ENCODE measurements at places on chromosomes 1 and 21.
A peak's percentile ranks its signal among the peaks of the same experiment; 100 is the strongest.

GRCh38 chr1:12174924-12175810, 8.4 kb downstream of the TNFRSF1B start:
- DNase-seq: peak; percentile 79

DNA sequence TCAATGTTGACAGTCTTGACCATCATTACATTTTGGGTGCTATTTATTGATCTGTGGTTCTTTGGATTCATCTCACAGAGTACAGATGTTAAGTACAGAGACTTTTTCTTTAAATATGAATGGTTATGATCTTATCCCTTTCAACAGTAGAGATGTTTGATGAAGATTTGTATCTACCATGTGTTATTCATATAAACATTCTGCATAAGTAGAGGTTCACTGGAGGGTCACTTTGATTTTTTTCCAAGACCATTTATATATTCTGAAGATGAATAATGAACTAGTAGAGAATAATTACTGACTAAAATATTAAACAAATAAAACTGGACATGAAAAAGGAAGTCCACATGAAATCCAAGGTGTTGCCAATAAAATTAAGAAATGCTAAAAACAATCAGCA, 28.6 kb upstream of the HUNK start:
- no peak for DNase-seq

GRCh38 chr1:183138301-183138700, 47.8 kb upstream of the LAMC2 start:
- DNase-seq: no peak

DNA sequence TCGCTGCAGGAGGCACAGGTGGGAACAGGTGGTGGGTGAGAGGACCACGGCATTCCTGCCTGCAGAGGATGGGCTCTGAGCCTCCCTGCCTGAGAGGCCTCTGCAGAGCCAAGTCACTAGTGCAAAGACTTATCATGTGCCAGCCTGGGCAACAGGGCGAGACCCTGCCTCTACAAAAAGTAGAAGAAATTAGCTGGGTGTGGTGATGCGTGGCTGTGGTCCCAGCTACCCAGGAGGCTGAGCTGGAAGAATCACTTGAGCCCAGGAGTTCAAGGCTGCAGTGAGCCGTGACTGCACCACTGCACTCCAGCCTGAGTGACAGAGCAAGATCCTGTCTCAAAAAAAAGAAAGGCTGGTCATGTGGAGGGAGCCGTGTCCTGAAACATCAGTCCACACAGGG, 46.4 kb downstream of the PKNOX1 start:
- no peak for DNase-seq

- DNase-seq: no peak
These were observed 917.9 kb upstream of the B3GALT2 start for GRCh38 chr1:194104247-194104844.

DNA sequence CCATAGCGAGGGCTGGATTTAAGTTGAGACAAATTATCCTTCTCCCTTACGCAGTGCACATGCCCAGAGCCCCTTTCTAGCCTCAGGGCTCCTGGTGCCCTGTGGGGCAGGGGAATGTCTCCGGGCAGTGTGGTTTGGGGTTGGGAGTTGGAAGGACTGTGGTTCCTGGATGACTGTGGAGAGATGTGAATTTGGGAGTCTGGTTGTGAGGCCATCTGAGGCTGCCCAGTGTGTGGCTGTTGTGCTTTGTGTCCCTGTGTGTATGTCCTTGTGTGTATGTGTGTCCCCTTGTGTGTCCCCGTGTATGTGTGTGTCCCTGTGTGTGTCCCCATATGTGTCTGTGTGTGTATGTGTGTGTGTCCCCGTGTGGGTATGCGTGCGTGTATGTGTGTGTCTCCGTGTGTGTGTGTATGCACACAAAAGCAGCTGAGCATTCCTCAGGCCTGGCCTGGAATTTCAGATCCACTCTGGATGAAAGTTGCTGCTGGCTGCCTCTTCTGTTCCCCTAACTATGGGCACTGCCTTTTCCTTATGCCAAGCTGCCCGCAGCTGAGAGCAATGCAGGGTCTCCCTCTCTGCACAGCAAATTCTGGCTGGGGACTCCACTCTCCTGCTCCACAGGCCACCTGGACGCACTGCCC, 65.4 kb downstream of the UBIAD1 start:
- no peak for DNase-seq

DNA sequence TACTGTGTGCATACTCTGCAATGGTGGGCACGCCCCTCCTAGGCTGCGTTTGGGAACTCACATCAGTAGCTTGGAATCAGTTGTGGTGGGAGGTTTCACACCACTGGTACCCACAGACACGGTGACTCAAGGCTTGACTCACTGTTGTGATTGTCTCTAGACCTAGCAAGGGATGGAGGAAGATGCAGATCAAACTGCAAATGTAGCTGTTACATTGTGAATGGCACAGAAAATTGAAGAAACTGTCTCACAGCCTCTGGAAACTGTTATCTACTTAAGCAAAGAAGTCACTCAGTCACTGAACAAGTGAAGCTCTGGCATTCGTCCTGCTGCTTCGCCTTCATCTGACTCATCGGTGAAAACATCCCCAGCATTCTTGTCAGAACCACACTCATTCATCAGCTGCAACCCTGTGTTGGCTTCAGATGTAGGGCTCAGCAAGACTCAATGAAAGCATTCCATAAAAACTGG, 59.5 kb downstream of the POFUT2 start:
- no peak for DNase-seq

GRCh38 chr1:154736841-154737240, 128.9 kb upstream of the ADAR start:
- peak; percentile 70 for DNase-seq

GRCh38 chr1:175237389-175237788, 44.8 kb upstream of the KIAA0040 start:
- no peak for DNase-seq

DNA sequence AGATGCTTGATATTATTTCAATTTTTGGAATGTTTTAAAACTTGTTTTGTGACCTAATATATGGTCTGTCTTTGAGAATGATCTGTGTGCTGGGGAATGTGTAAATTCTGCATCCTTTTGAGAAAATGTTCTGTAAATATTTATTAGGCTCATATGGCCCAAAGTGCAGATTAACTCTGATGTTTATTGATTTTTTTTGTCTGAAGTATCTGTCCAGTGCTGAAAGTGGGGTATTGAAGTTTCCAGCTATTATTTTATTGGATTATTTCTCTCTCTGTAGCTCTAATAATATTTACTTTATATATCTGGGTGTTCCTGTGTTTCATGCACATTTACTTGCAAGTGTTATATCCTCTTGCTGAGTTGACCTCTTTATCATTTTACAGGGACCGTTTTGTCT, 1397.2 kb downstream of the PLA2G4A start:
- no peak for DNase-seq

GRCh38 chr1:243598433-243598832, 251.6 kb downstream of the AKT3 start:
- peak; percentile 74 for DNase-seq

GRCh38 chr1:43172527-43172972, 420 bp downstream of the CFAP57 start:
- peak; percentile 90 for DNase-seq

DNA sequence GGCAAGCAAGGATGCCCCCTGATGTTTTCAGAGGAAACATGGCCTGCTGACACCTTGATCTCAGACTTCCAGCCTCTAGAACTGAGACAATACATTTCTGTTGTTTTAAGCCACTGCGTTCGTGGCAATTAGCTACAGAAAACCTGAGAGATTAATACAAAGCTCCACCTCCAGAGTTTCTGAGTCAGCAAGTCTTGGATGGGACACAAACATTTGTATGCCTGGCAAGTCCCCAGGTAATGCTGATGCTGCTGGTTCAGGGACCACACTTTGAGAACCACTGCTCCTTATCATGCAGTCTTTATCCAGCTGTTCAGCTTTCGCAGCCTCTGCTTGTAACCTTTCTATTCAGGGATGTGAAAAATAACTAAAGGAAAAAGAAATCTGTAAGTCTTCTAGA, 565.7 kb upstream of the PLXNA2 start:
- DNase-seq: no peak

DNA sequence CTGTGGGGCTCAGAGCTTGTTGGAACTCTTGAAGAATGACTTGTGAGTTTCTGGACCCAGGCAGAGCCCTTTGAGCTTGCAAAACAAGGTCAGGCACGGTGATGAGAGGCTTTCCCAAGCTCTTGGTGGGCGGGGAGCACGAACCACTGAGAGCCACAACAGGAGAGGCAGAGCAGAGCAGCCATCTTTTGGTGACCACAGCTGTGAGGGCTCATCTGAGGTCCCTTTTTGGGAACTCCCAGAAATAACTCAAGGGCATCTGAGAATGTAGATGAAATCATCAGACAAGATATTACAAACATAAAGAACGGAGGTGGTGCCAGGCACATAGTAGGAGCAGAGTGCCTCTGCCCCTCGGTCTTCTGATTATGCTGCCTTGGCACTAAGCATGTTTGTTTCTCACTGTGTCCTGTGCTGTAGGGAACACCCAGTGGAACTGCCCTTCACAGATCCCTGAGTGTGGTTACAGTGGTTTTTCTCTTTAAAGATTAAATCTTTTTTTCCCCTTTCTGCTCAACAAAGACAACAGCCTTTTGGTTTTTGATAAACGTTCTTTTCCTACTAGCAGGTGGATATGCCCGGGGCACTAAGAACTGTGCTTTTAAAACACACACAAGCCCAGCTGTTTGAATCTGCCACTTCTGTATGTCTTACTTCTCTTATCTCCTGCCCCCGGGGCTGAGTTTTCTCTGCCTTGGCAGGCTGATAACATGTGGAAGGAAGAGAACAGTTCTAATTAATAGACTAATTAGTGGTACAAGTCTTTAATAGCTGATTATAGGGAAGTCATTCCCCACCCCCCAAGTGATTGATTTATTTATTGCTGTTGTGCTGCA, 37.7 kb downstream of the CD34 start:
- peak; percentile 87 for DNase-seq

GRCh38 chr1:229844675-229845074, 218.6 kb downstream of the URB2 start:
- DNase-seq: no peak

DNA sequence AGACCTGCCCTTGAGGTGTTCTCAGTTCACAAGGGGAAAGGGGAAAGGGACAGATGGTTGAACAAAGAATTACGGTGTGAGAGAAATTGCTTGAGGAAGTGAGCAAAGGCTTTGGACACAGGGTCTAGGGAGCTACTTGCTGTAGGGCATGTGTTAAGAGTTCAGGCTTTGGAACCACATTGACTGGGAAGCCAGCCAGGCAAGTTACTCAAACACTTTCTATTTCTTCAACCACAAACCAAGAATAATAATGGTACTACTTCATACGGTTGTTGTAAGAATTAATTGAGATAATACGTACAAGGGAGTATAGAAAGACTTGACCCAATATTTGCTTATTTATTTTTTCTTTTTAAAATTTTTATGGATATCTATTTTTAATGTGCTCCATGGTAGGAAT, 26.6 kb downstream of the AK4 start:
- DNase-seq: peak; percentile 83

DNA sequence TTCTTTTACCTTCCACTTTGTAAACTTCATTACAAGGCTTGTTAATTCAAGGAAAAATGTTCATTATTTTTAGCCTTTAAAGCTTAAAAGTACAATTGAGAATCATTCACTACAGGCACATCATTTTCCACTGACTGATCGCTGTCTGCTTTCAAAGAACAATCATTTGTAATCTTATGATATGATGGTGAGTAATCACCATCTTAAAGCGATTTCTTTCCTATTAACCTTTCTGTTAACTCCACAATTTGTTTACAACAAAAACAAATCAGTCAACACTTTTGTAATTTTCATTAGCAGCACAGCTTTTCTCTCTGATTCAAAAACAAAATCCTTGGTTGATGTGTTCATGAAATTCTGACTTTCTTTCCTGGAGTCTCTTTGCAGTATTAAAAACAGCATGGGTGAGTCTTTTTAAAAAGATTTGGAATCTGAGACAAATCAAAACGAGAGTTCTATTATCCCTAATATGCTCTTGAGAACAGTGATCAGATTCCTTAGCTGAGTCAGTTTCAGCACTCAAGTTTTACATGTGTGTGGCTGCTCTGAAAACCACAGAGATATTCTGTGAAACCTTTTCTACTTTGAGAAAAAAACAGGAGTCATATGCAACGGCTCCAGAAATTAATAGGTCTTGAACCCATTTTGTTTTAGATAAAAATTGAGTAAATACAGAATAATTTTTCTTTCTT, 145.8 kb upstream of the TMPRSS15 start:
- no peak for DNase-seq

DNA sequence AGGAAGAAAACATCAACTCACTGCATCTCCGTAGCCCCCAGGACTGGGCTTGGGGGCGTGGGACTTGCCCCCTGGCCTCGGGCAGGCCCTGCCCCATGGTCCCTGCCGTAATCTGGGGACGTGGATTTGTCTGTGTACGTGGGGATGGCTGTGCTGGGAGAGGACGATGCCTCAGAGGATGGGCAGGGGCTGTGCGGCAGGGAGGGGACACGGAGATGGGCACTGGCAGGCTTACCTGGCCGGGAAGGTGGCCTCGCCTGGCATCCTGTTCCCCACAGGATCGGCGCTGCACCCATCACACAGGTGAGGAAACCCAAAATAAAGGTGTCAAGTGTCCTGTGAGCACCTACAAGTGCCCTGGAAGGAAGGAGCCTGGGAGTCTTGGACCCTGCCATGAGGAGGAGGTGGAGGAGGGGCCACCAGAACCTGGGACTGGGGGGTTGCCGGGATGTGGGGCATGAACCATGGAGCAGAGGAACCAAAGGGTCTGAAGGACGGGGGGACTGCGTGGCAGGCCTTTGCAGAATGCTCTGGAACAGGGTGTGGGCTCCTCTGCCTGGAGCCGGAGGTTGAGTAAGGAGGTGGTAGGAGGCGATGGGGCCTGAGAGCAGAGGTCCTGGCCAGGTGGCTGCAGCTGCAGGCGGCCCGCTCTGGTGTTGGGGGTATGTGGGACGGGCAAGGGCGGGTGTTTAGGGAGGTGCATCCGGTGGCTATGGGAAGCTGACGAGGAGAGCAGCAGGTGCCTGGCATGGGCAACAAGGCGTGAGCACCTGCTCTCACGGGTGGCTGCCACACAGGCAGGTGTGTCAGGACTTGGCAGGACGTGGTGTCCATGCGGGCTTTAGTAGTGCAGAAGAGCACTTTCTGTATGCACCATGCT, 27.8 kb upstream of the LRRC3 start:
- no peak for DNase-seq

- no peak for DNase-seq
These were observed 275.9 kb upstream of the C1orf105 start for GRCh38 chr1:172144445-172145061.

GRCh38 chr1:22325531-22326371, 125.9 kb upstream of the ZBTB40 start:
- no peak for DNase-seq

DNA sequence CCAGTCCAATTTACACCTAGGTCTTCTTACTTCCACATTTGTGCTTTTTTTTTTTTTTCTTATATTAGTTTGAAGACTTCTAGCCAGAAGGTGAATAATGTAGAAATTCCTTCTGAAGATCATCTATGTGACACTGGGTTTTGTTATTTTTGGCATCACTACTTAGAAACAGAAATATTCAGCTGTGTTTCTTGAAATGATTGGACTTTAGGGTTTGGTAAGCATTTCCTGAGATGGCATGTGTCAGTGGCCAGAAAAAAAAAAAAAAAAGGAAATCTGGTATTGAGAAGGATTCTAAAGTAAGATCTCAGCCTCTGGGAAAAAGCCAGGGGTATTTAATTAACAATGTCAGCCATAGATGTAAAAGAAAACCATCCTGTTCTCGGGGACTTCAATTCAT, 43.4 kb upstream of the LRRC8C start:
- DNase-seq: no peak

- DNase-seq: no peak
These were observed 79.4 kb upstream of the SLC25A33 start for GRCh38 chr1:9459816-9460407.

GRCh38 chr21:34054259-34054658, 19.1 kb upstream of the MRPS6 start:
- DNase-seq: no peak

Measured in suppressor macrophage (primary cell).